ENCODE measurements at places on chromosomes 16 and 17.

DNA sequence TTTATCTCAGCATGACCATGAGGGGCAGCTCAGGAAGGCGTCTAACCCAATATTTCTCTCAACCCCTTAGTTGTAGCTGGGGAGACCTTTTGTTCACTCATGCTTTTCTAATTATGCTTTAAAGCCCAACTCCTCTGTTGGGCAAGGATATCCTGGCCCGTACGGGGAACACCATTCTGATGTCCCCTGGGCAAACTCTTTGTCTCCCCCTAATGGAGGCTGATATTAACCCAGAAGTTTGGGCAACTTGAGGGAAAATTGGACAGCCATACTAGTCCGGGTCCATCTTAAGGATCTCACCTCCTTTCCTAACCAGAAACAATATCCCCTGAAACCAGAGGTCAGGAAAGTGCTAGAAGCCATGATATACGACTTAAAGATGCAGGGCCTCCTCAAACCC lies 143.7 kb upstream of the COX10 start:
- no peak for DNase-seq

DNA sequence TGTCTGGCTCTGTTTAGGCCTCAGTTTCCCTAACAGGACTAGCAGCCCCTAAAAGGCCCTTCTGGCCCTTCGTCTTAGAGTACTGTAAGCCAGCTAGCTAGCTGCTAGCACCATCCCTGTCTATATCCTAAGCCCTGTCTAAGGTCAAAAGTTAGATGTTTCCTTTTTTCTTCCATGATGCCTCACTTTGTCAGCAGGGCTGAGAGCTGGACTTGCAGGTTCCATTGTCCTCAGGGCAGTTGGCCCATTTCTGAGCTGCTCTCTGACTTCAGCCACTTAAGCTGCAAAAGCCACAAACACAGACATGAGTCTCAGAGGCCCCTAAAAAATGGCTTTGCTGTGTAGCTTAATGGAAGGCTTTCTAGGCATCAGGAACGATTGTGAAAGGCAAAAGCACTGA lies 187.7 kb downstream of the CBLN1 start:
- DNase-seq, result no peak

- DNase-seq, result no peak
Measured at GRCh38 chr16:70600730-70601129, 45.6 kb upstream of the IL34 start.

DNA sequence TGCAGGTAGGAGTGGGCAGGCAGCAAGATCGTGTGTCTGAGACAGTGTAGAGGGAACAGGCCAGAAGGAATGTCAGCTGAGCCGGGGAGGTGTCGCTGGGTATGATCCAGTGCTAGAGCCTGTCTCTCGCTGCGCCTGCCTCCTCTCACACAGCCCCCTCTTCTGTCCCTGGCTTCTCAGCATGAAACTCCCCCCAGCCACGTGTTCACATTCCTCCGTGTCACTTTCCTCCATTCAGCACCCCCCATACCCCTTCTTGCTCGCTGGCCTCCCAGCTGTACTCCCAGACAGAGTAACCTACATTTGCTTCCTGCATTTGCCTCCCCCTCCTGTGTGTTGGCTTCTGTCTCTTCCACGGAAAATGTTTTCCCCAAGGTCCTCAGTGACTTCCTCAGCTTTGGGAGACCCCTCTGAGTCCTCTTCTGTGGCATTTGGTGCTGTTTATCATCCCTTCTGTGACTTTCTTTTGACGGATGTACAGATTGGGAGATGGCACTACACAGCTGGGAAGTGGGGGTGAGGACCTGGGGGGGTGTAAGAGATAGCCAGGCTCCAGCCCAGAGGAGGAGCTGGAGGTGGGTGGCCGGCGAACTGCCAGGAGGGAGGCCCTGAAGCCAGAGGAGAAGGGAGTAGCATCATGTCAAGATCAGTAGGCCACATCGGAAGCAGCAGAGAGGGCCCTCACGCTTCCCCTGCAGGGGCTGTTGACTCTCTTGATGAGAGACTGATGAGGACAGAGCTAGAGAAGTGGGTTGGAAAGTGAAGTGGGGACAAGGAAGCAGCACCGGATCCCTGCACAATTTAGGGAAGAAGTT lies 19.2 kb downstream of the SGF29 start:
- DNase-seq, result peak; percentile 54

GRCh38 chr17:57861000-57861789 lies 11.4 kb upstream of the MRPS23 start:
- DNase-seq, result peak; percentile 36

DNA sequence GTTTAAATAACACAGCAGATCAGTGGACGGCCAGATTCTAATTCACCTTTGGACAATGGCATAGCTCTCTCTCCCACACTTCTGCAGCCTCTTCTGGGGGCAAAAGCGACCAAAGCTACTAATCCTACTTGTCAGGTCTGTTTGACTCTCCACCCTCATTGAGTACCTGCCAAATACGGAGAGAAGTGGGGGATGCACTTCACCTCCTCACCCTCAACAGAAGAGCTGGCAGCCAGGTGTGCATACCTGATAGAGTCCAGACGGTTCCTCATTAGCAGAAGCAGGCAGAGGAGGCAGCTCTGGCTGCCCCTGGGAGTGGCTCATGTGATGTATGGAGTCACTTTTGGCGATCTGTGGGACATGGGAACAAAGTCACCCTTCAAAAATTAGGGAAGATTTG lies 4.9 kb downstream of the DNAH3 start:
- no peak for DNase-seq

- no peak for DNase-seq
Measured at GRCh38 chr17:50144845-50145531, 5.5 kb downstream of the PPP1R9B start.

- DNase-seq, result no peak
Measured at GRCh38 chr16:85820604-85821372, 21.3 kb downstream of the COX4I1 start.

DNA sequence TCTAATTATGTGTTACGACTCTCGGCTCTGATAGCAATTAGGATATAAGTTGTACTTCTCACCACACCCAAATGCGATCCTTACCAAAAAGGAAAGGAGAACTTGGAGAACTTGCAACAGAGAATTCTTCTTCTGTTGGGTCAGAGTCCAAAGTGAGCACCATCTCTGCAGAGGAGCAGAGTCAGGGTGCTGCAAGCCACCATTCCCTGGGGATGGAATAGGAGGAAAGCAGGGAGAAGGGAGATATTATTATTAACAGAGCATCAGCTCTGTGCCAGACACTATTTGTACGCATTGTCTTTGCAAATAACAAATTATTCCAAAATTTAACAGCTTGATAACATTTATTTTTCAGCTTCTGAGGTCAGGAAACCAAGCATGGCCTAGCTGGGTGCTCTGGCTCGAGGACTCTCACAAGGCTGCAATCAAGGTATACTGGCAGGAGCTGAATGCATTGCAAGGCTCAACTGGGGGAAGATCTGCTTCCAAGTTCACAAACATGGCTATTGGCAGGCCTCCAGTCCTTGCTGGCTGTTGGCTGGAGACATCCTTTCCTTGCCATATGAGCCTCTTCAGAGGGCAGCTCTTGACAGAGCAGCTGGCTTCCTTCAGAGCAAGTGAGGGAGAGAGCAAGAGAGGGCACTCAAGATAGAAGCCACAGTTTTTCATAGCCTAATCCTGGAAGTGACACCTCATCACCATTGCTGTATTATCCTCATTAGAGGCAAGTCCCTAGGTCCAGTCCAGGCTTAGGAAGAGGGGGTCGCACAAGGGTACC lies 296.2 kb upstream of the CDH5 start:
- DNase-seq, result no peak

- no peak for DNase-seq
Measured at GRCh38 chr16:1839554-1839953, 12.5 kb downstream of the FAHD1 start.

- peak; percentile 59 for DNase-seq
Measured at GRCh38 chr16:78437352-78437968, 338.0 kb downstream of the WWOX start.

DNA sequence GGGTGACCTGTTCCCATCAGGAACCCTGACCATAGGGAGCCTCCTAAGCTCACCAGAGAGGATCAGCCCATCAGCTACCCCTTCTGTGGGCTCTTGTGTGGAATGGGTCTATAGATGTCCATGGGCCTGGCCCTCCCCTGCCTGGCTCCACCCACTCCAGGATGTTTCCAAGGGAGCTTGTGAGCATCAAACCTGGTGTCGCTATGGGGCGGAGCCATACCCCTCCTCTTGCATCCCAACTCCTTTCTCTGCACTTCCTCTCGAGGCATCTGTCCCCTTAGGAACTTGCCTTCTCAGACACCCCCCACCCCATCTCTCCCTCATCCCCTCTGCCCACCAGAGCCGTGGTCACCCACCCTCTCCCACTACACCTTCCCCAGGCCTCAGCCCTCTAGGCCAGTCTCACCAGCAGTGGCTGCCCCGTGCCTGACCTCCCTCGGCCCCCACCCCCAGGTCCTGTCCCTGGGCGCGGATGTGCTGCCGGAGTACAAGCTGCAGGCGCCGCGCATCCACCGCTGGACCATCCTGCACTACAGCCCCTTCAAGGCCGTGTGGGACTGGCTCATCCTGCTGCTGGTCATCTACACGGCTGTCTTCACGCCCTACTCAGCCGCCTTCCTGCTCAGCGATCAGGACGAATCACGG lies 10.4 kb downstream of the KCNH6 start:
- no peak for DNase-seq

DNA sequence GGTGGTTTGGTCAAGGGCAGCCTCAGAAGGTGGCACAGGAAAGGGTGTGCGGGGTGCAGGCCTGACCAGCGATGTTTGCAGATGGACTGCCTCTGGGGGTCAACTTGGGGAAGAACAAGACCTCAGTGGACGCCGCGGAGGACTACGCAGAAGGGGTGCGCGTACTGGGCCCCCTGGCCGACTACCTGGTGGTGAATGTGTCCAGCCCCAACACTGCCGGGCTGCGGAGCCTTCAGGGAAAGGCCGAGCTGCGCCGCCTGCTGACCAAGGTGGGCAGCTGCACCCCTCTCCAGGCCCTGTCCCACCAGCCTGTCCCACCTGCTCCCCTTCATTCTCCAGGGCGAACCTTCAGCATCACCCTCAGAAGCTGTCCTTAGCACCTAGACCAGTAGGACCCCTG lies 12.5 kb downstream of the DHODH start:
- peak; percentile 54 for DNase-seq

- no peak for DNase-seq
Measured at GRCh38 chr17:19554393-19554792, 20.7 kb downstream of the SLC47A1 start.

GRCh38 chr17:45408611-45409421 lies 23.9 kb downstream of the ARHGAP27 start:
- DNase-seq, result no peak

DNA sequence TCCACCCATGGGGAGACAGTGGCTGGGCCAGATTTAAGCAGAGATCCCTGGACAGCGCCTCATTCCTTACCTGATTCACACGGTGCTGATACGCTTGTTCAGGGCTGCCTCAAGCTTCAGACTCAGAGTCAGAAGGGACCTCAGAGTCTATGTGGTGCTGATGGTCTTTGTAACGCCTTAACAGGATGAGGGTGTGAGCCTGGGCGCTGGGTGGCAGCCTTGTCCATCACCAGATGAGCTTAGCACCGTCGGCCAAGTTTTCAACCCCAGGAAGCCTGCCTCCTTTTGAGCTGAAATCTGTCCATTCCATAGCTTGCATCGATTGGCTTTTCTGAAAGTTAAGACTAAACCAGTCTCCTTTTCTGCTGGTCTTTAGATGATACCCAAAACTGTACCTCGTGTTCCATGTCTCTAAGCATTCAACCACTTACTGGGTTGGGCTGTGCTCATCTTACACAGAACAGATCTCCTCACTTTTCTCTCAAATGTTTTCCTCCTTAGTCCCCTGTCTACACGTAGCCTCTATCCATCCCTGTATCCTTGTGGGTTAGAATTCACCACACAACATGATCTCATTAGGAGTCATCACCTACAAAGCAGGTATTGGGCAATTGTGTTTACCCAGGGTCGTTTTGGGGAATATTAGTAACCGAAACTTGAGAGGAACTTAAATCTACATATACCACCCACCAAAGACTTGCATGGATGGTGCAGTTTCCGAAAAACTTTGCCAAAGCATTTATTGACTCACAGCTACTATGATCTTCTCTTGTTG lies 573.4 kb downstream of the CDH13 start:
- DNase-seq, result no peak

DNA sequence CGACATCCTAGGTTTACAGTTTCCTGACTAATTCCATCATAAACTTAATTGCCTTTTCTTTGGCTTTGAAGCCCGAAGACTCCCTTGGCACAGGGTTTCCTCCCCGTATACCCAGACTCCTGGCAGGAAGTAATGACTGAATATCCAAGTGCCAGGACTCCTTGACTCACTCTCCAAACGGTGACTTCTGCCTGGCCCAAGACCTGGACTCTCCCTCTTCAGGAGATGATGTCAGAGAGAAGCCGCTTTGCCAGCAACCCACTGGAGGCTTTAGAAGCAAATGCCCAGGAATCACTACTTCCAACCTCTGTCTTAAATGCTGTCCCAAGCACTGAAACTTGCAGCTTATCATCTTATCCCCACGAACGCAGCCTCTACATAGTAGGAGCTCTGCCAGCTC lies 146.5 kb downstream of the RGS9 start:
- DNase-seq, result no peak

- DNase-seq, result no peak
Measured at GRCh38 chr16:57358527-57359095, at the start of gene CCL22. Gene CCL22 (plus strand): TSS chr16:57358783. CDS start chr16:57358817, 34 bp downstream.

- DNase-seq, result no peak
Measured at GRCh38 chr17:65800655-65801054, 239.2 kb upstream of the AXIN2 start.

DNA sequence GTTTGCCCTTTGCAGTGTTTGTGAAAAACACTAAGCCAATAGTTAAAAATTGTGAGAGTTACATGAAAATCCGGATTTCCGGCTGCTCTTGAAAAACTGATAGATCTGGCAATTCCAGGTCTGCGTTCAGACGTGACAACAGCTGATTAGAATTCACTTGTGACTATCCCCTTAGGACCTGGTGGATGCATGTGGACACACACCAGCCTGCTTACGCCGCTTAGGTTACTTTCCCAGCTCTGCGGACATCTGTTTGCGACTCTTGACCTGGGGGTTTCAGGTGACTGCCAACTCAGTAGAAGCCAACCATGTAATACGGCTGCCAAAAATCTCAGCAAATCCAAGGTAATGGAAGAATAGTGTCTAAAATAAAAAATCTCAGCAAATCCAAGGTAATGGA lies 24.3 kb downstream of the VPS53 start:
- DNase-seq, result peak; percentile 9

DNA sequence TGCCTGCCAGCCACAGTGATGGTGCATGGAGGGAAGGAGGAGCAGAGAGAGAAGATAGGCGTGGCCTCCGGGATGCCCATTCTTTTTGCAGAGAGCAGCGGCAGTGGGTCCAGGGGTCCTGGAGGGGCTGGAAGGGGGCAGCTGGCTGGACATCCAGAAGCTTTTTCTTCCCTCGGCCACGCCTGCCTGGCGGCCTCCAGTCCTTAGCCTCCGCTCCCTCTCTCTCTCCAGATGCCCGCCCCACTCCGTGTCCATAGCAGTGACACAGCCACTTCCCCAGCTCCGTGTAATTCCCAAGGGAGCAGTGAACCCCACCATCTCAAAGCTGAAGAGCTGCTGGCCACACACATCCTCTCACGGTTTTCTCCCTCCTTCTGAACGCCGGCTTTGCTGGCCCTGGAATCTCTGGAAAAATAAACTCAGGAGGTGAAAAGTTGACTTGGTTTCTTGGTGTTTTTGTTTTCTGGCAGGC lies 26.3 kb upstream of the CDC42EP4 start:
- DNase-seq, result peak; percentile 49
